Right cardiac atrium (tissue), 5 donors: ENCODE measurements at places on chromosomes 6 and 20.

DNA sequence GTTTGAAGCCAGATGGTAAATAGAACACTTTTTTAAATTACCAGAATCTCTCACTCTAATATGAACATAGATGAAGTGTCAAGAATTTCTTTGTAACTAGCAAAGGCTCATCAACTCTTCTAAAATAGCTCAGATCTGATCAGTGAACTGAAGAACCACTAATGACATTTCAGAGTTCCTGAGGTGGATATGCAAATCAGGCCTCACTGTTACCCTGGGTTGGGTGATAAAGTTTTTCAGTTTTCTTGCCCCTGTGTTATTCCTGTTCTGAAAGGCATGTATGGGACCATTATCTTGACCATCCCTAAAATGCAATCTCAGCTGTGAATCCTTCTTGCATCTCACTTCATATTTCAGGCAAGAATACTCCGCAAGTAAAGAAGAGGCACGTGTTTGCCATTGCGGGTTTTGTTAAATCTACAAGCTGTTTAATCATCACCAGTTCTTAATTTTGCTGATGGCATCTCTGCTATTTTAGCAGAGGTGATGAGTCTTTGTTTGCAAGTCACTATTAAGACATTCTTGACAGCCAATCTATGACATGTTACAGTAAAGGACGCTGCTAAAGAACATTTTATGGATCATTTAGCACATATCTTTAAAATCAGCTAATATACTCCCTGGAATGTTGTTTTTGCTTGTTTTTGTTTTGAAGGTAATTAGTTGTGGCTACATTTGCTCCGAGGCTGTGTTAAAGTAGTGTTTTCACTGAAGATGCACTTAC is 47.9 kb downstream of the KHDC1L start:
- DNase-seq = no peak

GRCh38 chr6:155351273-155352129 is 37.2 kb upstream of the TFB1M start:
- no peak for DNase-seq

DNA sequence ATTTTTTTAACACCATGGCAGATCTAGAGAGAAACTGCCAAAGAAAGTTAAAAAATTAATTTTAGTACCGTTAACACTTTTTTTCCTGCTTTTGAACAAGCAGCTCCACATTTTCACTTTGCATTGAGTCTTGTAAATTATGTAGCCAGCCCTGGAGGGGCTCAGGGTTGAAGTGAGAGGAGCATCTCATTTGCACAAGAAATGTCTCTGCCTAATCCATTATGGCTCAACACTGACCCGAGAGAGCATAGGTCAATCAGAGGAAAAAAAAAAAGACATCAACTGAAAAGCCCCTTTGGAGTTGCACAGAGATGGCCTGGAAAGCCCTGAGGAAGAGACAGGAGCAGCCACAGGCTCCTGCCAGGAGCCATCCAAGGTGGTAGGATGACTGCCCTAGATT is 4.3 kb upstream of the SLPI start:
- no peak for DNase-seq

- DNase-seq = no peak
These were observed 102.1 kb downstream of the PRDM1 start for GRCh38 chr6:106188104-106188794.

DNA sequence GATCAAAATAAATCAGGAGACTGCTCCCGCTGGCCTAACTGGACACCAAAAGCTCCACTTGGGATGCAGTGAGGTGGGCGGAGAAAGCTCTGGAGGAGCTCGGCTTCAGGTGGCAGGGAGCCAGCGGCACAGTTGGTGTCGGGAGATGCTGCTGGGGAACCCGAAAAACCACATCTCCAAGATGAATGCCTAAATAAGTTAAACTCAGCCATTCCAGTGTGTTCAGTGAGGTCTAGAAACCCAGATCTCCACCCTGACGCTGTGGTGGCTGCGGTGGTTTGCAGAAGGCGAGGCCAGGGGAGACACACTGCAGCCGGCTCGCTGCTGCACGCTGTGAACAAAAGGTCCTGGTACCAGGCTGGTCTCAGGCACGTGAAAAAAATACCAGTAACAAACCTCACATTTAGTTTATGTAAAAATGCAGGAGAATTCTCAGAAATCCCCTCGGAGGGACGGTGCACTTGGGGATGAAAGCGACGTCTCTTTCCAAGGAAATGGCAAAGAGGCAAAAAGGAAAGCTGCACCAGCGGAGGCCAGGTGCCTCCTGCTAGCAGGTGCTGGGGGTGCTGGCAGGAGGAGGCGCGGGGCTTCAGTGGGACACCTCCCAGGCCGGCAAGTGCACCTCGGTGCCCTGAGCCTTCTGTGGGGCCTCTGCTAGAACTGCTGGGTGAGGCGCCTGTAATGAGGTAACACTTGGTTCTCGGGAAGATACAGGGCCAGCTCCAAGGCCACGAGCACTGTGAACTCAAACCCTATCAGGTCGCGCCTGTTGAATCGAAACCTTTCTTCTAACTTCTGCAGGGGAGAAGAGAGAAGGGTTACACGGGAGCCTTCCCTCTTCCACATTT is 3.6 kb downstream of the RPS21 start:
- no peak for DNase-seq
